Stimulated activated CD4-positive, alpha-beta T cell treated with anti-CD3 and anti-CD28 coated beads, Interleukin-1b, Interleukin-23, amount 100 ng/mL, for 1 hour (primary cell): ENCODE measurements at places on chromosomes 12 and 14.

DNA sequence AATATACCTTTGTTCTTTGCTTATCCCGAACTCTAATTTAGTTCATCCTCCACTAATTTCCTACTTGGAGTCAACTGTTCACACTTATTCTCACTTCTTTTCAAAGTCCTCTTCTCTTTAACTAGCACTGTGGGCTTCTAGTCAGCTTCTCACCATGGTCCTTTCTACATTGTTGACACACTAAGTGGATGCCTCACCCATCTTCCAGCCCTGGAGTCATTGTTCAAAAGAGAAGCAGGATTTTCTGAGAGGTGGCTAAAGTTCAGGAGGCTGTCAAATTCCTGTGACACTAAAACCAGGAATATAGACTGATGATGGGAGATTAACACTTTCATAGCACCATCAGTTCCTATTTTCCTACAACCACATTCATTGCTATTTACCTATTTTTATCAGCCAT lies 99.3 kb downstream of the PHLDA1 start:
- no peak for DNase-seq

GRCh38 chr12:24615967-24616411 lies 332.9 kb downstream of the BCAT1 start:
- DNase-seq = no peak

DNA sequence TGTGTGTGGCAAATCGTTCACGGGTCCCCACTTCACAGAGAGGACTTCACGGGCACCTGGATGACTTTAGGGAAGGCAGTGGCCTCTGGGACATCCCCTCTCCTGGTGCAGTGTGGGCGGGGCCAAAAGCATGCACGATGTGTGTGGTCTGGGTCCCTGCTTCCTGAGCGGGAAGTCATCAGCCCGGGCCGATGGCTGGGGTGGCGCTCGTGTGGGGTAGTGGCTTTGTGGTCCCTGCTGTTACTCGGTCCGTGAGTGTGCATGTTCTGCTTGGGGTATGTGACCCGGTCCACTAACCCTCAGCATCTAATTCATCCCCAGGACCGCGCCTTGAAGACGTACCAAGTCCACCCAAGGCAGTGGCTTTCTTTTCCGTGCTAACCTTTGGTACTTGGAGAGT lies 142.5 kb upstream of the RTL1 start:
- no peak for DNase-seq

GRCh38 chr14:64725261-64725815 lies 21.1 kb downstream of the PLEKHG3 start:
- no peak for DNase-seq

DNA sequence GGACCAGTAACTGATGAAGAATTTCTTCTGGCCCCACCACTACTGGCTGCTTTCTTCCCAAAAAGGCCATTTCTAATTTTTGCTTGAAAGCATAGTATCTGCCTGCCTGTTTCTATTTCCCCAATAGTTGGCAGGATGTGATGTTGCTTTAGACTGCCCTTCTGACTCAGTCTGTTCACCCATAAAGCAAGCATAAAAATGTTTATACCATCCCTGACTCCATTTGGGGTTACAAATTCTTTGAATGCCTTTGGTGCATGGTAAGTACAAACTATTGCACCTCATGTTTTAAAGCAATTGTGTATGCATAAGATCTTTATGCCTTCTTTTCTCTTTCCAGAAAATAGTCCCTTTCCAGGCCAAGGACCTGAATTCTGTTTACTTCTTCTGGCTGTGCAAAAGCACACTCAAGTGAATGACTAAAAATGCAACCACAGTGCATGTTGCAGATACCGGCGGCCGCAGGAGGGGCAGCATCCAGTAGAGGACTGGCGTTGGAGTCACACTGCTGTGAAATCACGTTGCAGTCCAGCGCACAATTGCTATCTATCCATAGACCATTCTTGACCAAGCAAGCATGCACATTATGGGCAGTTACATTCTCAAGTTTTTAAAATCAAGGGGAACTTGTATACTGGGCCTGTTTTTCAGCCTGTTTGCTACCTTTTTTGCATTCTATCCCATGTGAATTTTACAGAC lies 82.4 kb downstream of the SLC5A8 start:
- DNase-seq = no peak

DNA sequence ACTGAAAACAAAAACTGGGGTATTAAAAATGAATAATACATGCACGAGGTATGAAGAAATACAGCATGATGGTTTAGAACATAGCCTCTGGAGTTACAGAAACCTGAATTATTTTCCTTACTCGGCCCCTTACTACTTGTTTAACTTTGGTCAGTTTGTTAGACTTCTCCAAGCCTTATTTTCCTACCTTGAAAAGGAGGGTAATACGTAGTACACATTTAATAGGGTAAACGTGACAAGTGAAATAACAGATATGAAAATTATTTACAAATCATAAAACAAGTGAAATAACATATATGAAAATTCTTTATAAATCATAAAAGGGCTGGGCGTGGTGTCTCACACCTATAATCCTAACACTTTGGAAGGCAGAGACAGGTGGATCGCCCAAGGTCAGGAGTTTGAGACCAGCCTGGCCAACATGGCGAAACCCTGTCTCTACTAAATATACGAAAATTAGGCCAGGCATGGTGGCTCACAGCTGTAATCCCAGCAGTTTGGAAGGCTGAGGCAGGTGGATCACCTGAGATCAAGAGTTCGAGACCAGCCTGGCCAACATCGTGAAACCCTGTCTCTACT lies 11.4 kb upstream of the PKP2 start:
- DNase-seq = no peak

DNA sequence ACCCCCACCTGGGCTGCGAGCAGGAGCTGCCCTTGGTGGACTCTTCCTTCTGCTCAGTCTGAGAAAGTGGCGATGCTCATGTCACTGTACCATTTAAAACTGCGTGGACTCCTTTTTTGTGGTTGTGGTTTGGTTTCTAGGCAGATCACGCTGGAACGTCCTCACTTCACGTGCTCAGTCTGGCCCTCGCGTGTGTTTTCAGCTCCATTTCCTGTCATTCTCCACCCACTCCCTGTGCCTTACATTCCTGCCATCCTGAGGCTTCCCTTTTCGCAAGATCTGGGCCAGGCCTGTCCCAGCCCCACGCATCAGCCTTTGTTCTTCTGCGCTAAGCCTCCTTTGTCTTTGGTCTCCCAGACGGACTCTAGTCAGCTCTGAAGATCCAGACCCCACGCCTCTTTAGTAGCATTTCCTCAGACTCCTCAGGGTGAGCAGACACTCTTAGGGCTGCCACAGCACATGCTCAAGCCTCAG lies 105.4 kb downstream of the FBXL14 start:
- DNase-seq = no peak
